Kasumi-1 (cell line): ENCODE measurements at places on chromosomes 12 and 14.

DNA sequence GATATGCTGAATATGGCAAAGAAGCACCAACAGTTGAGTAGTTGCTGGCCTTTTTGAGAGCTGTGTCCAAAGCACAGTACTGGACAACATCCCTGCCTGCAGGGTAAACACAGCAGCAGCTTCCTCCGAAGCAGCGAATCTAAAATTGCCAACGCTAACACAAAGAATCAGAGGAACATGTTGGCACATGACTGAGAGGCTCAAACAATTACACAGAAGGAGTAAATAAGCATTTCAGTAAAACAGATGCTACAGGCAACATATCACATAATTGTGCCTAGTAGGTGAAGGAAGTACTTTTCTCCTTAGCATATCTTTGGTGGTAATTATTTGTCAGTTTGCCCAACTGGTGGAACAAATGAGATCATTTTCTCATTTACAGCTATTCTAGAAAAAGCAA lies 52.1 kb downstream of the KICS2 start:
- DNase-seq: no peak

DNA sequence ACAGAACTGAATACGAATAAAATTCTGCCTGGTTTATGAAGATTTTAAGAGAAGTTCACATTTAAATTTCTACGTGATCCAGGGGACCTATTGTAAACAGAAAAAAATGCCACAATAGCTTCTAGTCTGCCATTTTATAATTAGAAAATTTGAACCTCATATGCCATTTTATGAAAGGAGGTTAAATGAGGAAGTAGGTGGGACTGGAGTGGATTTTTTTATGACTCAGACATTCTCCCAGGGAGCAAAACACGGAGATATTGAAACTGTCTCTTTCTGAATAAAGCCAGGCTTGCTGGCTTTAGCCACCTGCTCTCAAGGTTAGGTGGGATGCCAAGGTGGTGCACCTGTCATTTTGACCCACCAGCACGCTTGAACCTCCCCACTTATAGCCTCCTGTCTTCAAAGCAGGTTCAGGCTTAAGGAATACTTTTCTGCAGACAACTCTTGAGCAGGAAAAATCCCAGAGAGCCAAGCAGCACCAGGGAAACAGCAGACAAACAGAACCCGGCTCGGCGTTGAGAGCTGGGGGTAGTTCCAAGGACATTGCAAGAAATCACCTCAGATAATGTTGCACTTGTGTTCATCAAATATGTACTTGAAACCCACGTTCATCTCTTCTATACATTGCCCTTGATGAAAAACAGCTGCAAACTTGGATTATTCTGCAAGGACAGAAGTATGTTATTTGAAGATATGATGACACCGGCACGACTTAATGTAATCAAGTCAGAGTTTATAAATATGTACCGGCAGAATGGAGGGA lies 203.7 kb downstream of the PPM1H start:
- peak; percentile 74 for DNase-seq

DNA sequence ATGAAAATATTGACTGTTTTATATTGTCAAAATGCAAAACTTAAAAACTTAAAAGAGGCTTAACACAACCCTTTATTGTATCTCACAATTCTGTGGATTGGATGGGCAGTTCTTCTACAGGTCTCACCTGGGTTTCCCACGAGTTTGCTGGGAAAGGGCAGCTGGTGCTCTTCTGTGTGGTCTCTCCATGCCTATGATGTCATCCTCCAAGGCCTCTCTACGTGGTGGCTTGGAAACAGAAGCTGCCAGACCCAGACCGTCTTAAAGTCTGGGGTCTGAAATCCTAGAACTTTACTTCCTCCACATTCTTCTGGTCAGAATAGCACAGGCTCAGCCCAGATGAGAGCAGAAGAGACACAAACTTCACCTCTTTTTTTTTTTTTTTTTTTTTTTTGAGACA lies 36.5 kb upstream of the KICS2 start:
- DNase-seq: no peak

DNA sequence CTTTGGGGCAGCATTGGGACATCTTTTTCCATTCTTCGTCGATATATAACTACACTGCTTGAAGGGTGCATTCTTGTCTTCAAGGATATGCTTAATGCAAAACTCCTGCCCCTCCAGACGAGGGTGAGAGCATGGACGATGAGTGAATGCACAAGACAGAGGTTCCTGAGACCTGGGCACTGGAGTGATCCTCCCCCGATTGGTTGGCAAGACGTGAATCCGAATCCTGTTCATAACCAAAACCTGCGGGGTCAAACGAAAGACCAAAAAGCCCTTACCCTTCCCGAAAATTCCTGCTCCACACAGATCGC lies 684 bp downstream of the KANSL2 start:
- DNase-seq: peak; percentile 36

- no peak for DNase-seq
These were observed 11.1 kb upstream of the EGLN3 start for GRCh38 chr14:33962016-33962415.

DNA sequence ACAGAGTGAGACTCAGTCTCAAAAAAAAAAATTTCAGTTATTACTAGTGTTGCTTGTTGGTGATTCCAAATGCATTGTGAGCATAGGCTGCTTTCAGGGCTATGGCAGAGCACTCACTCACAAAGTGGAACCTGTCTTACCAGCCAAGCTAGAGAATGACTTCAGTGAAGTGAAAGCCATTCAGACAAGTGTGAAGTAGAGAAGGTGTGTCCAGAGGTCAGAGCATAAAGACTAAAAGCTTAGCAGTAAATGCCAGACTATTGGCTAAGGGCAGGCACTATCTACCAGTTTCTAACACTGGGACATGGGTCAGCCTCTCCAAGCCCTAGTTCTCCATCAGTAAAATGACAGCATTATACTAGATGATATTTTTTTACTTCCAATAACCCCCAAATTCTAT lies 12.7 kb downstream of the PPP1R36 start:
- no peak for DNase-seq

DNA sequence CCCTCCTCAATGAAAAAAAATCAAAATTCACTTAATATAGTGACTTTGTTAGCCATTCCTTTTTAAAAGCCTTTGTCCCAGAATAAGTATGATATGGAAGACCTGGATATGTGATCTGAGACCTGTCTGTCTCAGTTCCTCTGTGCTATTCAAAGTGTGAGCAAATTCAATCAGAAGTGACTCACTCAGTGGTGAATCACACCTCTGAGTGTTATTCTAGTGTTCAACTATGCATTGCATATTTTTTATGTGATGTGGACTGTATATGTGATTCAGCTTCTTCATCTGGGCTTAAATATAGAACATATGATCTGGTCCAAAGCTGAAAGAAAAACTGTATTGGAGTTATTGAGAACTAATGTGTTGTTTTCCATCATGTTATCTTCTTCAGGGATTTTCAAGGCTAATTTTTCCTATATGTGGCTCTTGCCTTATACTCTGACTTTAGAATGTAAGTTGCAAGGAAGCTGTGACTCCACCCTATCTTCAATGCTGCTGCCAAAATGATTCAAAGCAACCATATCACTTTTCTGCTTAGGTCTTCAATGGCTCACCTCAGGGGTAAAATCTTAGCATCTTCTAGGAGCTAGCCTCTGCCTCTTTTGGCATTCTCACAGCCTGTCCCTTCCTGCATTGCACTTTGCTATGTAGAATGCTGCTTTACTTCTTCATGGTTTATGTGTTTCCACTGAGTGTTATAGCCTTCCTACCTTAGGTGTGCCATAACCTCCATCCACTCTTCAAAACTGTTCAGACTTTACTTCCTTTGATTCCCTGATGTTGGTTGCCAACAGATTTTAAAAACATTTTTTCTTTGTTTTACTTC lies 169.8 kb downstream of the OTOGL start:
- DNase-seq: no peak
